ENCODE measurements at places on chromosomes 1 and 21.
A peak's percentile ranks its signal among the peaks of the same experiment; 100 is the strongest.

- no peak for DNase-seq
Observed at GRCh38 chr1:154659823-154660592, 52.0 kb upstream of the ADAR start.

DNA sequence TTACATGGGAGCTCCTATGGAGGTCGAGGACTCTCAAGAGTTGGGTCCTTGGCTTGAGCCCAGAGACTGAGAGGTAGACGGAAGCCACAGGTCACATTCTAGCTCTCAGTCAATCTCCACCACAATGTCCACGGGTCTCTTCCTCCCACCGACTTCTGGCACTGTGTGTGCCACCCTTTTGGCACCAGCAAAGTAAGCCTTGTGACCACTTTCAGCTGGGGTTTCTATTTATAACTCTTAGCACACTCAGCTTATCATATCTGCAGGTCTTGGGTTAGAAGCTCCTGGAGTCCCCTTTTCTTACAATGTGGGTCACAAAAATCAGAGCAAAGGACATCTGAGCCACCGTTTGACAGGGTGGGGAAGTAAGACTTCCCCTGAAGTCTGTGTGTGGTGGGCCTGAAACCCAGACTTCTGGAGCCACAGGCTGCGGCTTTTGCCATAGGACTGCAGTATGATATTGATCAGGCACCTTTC, 28.3 kb downstream of the NCMAP start:
- no peak for DNase-seq

GRCh38 chr1:869499-870244, 54.1 kb upstream of the SAMD11 start:
- peak; percentile 20 for DNase-seq

GRCh38 chr1:25520446-25521061, 22.9 kb upstream of the LDLRAP1 start:
- peak; percentile 22 for DNase-seq

DNA sequence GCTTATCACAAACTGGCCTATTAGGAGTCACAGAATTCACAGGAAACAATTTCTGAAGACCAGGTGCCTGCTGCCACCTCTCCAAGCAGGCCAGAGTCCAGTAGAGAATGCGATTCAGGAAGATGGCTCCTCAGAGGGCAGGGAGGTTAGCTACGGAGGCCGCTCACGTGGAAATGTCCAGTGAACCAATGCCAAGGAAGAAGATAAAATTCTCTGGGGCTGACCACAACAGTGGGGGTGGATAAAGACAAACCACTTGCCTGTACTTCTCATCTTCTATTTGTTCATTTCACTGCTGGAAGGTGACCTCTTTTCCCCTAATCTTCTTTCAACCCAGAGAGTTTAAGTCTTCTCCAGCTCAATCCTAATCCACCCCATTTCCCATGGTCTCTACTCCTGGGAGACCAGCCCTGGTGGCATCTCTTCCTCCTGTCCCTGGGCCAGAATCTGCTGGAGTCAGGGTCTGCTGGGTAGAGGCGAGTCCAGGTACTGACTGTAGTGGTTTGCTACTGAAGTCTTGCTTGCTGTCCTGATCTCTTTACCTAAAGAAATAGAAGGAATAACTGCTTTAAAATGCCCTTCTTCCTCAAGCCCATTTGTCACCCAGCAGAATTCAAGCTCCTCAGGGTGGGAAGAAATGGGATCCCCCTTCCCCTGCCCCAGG, 3.2 kb downstream of the PSRC1 start:
- DNase-seq = no peak

- DNase-seq = no peak
Observed at GRCh38 chr21:38310646-38311485, 54.1 kb downstream of the KCNJ15 start.

DNA sequence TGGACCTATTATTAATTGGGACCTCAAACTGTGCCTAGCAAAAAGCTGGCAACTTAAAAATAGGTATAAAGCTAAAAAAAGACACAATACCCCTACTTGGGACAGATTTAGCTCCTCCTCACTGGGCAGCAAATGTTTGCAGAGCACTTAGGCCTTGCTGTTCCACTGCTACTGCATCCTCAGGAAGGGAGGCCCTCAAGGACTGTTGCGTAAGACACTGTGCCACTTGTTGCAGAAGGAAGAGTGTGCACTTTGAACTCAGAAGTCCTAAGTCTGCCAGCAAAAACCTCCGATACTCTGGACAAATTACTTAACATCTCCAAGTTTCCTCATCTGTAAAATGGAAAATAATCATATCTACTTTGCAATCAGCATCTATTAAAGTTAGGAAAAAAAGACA, 322.9 kb downstream of the BARHL2 start:
- no peak for DNase-seq

DNA sequence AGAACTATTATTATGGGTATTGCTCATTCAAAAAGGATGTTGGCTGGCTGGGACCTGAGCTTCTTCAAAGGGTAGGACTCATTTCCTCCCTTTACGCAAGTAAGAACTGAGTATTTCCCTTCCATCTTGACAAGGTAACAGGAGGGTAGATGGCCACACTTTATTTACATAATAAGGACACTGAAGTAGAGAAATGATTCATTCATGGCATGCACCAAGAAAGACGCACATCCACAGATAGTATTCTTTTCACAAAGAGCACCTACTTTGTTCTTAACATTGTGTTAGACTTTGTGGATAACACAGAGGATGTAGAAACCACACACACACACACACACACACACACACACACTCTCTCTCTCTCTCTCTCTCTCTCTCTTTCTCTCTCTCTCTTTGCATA, 82.9 kb downstream of the FAM78B start:
- DNase-seq = no peak

GRCh38 chr1:150973258-150973835, 1.3 kb downstream of the CERS2 start:
- no peak for DNase-seq

- DNase-seq = no peak
Observed at GRCh38 chr1:69167876-69168275, 399.8 kb upstream of the LRRC7 start.

DNA sequence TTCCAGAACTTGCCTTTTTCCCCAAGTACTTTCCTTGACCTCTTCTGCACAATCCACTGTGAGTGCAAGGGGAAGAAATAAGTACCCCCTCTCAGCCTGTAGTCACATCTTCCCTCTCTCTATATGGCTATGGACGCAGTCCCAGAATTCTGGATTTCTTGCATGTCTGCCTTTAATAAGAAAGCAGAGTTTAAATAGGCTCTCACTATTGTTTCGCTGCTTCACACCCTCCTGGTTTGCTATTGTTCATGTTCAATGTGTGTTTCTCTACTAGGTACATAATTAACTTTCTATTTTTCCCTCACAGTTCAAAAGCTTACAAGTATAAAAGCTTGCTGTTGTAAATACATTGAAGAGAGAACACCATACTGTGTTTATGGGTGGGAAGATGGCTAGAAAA, 181.5 kb upstream of the C1orf105 start:
- DNase-seq = no peak

All from T1000 (cell line).